ENCODE measurements at places on chromosomes 13 and 19.

- no peak for DNase-seq
These were observed 7.0 kb upstream of the MAP2K2 start for GRCh38 chr19:4130744-4131438.

DNA sequence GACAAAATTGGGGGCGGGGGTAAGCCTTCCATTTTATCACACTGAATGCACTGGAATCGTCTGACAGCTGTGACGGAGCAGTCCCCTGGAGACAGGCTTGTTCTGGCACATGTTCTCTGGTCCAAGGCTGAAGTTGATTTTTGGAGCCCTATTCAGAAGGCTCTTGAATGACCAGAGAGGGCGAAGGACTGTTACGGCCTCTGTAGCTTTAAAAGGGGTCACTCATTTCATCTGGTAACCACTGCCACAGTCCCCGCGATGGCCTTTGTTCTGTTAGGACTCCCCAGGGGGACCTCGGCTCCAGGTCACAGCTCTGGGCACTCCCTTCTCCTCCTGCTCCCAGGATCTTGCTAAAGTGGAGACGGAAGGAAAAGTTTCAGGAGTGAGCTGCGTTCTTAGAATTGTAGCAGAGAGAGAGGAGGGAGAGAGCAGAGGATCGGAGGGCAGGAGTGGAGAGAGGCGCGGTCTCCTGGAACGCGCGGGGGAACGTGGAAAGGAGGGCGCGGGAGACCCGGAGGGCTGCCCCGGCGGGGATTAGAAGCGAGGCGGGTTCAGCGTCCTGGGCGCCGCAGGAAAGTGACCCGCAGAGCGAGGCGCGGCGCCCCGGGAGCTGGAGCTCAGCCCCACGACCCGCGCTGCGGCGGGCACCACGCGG, 134.3 kb upstream of the MYO16 start:
- no peak for DNase-seq

DNA sequence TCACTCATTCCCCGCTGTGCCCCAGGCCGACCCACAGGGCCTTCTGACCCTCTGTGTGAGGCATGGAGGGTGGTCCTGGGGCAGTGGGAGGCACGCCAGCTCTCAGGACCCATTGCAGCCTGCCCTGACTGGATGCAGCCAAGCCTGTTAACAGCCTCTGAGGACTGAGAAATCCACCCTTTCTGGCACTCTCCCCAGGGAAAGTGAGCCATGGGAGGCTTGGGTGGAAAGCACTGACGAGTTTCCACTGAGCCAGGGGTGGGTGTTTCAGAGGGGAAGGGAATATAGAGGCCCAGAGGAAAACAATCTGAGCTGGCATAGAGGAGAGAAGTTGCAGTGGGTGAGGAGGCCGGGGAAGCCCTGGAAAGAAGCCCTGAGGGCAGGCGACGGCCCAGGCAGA, 30.6 kb upstream of the SLC7A10 start:
- DNase-seq = no peak

DNA sequence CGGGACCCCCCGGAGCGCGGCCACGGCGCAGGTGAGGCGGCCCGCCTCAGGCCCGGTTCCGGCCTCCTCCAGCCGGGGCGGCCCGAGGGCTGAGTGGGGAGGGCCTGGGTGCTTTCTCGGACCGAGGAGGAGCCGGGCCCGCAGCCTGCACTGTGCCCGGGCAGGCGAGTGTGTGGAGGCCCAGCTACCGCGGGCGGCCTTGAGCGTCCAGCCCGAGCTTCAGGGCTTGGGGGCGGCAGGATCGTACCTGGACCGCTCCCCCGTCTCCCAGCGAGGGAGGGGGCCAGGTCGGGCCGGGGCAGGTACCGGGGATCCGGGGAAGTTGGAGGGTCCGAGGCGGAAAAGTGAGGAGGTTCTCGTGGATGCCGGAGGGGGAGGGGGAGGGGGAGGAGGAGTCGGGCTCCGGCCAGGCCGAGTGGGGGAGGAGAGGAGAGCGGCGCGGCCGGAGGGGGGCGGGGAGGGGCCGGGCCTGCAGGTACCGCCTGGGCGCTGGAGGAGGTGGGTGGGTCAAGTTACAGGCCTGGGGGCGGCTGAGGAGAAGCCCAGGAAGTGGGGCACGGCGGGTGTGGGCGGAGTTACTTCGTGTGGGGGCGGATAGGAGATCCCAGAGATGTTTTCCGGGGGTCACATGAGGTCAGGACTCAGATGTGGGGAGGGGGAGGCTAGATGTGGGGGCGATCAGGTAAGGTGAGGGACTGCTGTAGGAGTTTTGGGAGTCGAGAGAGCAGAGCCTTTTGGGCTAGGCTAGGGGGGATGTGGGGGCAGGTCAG, 545 bp downstream of the NACC1 start:
- no peak for DNase-seq

- DNase-seq = no peak
These were observed 25.5 kb upstream of the ZNF562 start for GRCh38 chr19:9700229-9700981.

DNA sequence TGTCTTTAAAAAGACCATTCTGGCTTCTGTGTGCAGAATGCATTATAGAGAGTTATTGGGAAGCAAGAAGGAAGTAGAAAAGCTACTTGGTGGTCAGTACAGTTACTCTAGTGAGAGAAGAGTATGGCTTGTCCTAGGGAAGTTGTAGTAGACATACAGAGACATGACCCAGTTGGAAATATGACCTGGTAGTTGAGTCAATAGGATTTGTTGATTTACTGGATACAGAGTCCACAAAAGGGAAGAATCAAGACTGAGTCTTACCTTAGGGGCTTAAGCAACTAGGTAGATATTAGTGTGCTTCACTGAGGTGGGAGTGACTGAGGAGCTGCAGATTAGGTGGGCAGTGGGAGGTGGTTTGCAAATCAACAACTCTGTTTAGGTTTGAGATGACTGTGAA, 48.8 kb downstream of the RASL11A start:
- DNase-seq = no peak

DNA sequence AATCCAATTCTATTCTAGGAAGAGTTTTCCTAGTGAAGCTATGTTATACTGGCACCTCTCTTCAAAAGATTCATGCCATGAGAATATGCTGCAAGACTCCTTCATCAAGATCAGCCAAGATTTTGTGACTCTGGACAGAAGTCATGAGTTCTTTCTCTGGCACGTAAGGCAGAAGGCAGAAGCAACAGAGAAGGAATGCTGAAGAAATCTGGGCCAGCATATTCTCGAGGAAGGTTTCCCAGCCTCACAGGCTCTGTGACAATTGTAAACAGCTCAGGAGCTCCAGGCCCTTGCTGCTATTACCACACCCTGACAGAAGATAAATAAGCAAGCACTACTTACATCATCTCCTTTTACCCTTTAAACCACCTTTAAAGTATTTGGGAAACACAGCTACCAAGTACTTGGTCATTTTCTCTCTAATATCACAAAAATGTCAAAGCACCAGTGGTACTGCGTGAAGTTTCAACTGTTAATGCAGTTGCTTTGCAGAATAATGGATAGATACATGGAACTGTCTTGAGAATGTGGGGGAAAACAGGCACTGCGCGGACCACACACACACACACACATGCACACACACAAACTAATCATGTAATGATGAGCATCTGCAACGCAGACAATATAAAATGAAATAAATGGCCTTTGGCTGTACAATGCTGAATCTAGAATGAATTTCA, 55.4 kb downstream of the INTS6 start:
- no peak for DNase-seq

DNA sequence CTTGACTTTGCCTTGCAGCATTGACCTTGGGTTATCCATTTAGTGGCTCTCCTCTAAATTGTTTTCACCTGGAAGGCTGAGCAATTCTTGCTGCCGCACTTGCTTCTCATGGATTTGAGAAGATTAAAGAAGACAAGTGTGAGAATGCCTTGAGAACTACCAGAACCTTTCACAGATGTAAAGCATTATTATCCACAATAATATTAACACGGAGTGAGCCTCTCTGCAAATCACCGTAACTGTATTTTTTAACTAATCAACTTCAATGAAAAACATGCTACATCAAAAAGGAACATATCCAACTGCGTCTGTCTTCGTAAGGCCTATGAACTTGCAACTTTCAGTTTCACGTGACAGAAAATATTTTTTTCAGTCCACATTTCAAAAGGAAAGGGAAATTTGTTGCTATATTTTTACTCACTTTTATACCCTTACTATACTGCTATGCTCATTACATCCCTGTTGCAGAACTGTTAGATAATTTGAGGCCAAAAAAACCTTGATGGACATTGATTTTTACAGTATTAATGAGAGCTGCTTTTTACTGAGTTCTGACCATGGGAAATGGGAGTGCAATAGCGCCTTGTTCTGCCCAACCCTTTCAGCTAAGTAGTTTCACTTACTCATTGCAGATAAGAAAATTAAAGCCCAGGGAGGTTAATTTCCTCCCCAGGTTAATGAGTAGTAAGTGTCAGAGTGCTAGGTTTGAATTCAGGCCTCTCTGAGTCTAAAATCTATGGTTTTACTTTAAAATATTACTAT, 93.8 kb upstream of the RAP2A start:
- DNase-seq = no peak

- no peak for DNase-seq
These were observed 9.3 kb downstream of the PEG3 start for GRCh38 chr19:56831255-56831654.

- no peak for DNase-seq
These were observed 395.2 kb downstream of the MYO16 start for GRCh38 chr13:109024611-109025010.

DNA sequence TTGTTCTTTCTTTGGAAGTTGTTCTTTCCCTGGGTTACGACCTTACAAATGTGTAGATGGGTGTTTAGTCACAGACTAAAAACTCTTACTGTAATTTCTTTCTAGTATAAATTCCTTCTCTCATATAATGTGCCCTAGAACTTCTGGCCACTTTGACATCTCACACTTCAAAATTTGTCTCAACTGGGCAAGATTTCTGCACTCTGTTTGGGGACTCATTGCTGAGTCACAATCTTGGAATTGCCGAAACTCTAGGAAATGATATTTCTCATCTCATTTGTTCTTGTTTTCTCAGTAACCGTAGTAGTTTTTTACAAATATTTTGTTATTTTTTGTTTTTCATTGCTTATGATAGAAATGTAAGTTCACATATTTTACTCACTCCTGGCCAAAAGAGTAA, 2523.2 kb upstream of the PCDH20 start:
- no peak for DNase-seq

- no peak for DNase-seq
These were observed 153.8 kb upstream of the SOX1 start for GRCh38 chr13:111912991-111913760.

DNA sequence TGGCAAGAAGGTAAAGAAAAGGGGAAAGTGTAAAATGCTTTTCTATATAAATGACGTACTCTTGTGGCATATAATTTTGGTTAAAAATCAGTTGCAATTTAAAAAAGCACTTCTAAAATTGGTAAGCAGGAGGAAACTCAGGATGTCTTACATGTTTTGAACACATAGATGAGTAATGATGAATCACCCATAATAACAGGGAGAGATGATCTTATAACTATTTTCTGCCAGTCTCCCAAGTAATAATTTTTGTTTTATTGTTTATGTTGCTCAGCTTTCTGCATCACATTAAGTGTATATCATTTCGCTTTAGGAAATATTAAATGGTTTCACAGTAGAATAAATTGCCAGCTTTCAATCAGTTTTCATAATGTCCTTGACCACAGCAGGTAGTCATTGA, 1430.7 kb upstream of the PCDH20 start:
- no peak for DNase-seq

DNA sequence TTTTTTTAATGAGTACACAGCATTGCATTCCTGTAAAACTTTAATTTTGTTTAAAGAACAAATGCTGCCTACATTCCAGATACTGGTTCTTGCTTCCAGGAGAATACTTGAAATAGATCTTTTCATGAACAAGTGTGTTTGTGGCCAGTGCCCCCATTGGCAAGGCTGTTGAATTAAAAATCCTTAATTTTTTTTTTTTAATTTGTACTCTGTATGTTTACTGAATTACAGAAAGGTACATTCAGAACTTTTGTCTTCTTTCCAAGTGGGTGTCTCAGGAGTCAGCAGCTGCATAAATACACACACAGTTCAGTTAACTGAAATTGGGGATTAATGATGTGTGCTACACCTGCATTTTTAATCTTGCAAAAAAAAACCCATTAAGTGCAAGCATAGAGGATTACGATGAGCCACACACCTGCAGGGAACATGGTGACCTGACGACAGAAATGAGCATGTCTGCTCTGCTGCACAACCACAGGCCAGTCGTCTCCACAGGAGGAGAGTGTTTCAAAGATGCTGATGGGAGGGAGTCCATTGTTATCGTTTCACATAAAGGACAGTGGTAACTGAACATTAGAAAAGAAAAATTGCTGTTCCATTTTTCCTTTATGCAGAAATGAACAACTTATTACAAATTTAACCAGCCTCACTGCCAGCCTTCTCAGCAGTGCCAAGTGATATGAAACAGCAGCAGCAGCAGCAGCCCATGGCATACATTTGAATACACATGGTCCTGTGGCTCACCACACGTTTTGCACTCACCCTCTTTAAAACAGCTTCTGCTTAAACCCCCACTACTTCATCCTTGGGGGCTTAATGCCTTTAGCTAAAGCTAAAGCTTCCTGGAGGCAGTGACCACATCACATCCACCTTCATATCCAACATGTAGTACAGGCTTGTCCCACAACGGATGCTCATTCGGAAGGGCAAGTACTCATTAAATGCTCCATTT, 72.3 kb upstream of the RFC3 start:
- no peak for DNase-seq

DNA sequence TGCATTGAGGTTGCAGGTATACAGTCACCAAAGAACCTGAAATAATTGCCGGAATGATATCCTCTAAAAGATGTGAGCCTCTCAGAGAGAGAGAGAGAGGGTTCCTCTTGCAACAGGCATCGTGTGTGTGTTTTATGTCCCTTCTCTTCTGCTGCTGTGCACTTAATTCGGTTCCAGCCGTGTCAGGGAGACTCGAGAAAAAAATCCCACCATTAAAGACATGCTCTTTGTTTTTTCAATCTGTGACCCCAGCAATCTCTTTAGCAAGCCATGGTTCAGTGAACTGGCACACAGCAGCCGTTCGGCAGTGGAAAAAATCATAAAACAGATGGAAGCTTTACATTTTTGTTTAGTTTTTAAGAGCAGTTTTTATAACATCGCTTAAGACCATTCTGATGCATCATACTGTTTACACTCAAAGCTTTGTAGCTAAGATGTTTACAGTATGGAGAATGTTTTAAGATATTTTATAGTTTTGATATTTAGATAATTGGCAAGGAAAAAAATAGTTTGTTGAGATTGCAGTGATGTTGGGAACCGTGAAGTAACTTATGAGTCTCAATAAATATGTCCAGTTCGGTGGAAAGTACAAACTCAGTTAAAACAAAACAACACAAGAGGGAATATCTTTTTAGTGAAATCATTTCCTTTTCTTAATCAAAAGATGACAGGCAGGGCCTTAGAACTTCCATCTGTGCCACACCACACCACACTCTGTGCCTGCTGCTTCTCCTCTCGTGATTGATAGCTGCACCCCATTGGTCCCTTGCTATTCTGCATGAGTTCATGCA, 31.2 kb upstream of the ZNF536 start:
- DNase-seq = no peak

GRCh38 chr13:50512474-50513299, 330.8 kb downstream of the DLEU7 start:
- DNase-seq = no peak

DNA sequence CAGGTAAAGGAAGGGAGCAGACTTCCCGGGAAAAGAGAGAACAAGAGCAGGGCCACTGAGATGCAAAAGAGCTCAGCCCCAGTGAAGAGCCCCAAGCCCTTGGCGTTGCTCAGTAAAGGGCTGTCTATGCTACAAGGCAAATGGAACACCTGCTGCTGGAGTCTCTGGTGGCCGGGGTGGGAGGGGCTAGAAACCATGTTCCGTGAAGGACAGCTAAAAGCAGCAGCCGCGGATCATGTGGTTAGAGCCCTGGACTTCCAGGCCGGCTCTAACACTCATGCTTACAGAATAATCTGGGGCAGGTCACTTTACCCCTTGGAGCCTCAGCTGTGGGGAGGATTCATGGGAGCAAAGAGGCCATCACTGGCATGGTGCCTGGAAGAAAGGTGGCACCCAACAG, 17.8 kb downstream of the POU2F2 start:
- no peak for DNase-seq

Data from cortex of kidney (tissue), 1 donor.